Activated T-helper 17 cell treated with anti-CD3 and anti-CD28 coated beads, Interleukin-2, amount 50 U/mL, for 72 hours (primary cell): ENCODE measurements at places on chromosomes 12 and 14.

DNA sequence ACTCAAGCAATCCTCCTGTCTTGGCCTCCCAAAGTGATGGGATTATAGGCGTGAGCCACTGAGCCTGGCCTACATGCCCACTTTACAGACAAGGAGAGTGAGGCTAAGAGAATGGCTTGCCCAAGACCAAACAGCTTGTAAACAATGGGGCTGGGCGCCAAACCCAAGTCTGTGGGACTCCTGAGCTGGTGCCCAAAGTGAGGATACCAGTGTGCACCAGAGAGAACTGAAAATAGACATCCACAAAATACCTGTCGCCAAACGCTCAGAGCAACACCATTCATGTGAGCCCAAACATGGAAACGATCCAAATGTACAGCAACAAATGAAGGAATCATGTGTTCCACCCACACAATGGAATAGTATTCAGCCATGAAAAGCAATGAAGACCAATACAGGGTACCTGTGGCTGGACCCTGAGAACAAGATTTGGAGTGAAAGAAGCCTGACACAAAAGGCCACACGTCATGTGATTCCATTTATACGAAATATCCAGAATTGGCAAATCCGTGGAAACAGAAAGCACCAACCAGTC, 38.2 kb downstream of the CCNK start:
- ATAC-seq: no peak

DNA sequence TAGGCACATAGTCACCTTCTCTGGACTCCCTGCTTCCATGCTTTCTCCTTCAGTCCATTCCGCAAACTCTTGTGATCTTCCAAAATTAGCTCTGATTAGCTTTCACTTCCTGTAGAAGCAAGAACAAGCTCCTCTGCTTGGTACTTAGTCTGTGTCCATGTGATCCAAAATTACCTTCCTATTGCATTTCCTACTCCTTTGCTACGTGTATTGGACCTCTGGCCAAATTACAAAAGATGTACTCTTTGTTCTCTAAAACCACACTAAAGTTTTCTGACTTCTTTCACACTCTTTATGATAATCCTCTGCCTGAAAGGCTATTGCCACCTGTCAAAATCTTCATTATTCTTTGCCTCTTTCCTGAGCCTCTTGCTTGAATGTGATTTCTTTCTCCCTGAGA, 786 bp upstream of the TSFM start:
- ATAC-seq: no peak

DNA sequence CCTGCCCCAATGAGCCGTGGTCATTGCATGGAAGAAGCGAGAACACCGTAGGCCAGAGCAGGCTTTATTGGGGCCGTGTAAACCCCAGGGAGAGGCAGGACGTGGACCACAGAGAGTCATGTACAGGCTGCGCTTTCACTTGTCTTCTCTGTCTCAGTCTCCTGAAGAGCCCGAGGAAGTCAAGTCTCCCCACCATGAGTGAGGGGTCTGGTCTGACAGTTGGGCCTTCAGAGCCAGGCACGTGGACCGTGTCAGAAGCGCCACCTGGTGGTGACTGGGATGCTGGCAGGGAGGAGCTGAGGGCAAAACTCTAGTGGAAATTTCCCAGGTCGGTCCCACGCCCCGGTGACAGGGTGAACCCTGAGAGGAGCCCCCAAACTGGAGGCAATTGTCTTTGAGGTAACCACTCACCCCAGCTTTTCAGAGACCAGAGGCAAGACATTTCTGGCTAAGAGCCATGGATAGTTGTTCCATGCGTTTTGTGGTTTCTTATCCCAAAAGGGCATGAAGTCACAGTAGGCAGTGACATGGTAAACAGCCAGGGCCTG, 17.4 kb downstream of the RPS6KL1 start:
- peak; percentile 69 for ATAC-seq

- ATAC-seq: no peak
Measured at GRCh38 chr14:104446611-104447010, 133.0 kb upstream of the C14orf180 start.

- ATAC-seq: no peak
Measured at GRCh38 chr14:83171761-83172160, 1638.1 kb upstream of the SEL1L start.

GRCh38 chr14:86124328-86124727, 594.4 kb downstream of the FLRT2 start:
- ATAC-seq: peak; percentile 59

GRCh38 chr12:111368291-111368787, 556 bp downstream of the PHETA1 start:
- ATAC-seq: peak; percentile 19

- no peak for ATAC-seq
Measured at GRCh38 chr14:62098357-62098756, 336.1 kb downstream of the SNAPC1 start.

DNA sequence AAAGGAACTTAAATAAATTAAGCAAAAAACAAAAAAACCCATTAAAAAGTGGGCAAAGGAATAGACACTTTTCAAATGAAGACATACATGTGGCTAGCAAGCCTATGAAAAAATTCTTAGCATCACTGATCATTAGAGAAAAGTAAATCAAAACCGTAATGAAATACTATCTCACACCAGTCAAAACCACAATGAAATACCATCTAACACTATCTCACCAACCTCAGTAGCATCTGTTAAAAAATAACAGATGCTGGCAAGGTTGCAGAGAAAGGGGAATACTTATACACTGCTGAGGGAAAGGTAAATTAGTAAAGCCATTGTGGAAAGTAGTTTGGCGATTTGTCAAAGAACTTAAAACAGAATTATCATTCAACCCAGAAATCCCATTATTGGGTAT, 381.1 kb downstream of the FLRT2 start:
- no peak for ATAC-seq

GRCh38 chr14:76742966-76743365, 18.3 kb upstream of the VASH1 start:
- ATAC-seq: no peak

- no peak for ATAC-seq
Measured at GRCh38 chr12:19710811-19711793, 271.8 kb downstream of the AEBP2 start.

- ATAC-seq: no peak
Measured at GRCh38 chr14:28012629-28013415, 753.8 kb upstream of the FOXG1 start.

- ATAC-seq: no peak
Measured at GRCh38 chr12:73158341-73158740, 886.2 kb downstream of the TRHDE start.

DNA sequence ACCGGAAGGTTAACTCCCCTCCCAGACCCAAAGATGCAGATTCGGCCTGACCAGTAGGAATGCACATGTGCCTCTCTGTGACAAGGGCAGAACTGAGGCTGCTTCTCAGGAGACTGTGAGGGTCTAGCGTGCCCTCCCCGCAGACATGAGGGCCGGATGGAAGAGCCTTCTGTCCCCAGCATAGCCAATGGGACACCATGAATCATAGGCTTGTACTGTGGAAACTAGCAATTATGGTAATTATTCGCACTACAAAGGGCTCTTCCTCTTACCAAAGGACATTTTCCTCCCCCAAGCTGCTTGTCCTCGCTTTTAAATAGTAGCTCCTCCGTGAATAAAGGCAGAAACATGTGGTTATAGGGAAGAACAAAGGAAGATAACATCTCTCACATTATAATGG, 6.2 kb downstream of the COA8 start:
- ATAC-seq: no peak

- ATAC-seq: no peak
Measured at GRCh38 chr12:115956236-115956635, 321.3 kb downstream of the MED13L start.

- no peak for ATAC-seq
Measured at GRCh38 chr12:2027351-2027750, 23.1 kb upstream of the DCP1B start.

DNA sequence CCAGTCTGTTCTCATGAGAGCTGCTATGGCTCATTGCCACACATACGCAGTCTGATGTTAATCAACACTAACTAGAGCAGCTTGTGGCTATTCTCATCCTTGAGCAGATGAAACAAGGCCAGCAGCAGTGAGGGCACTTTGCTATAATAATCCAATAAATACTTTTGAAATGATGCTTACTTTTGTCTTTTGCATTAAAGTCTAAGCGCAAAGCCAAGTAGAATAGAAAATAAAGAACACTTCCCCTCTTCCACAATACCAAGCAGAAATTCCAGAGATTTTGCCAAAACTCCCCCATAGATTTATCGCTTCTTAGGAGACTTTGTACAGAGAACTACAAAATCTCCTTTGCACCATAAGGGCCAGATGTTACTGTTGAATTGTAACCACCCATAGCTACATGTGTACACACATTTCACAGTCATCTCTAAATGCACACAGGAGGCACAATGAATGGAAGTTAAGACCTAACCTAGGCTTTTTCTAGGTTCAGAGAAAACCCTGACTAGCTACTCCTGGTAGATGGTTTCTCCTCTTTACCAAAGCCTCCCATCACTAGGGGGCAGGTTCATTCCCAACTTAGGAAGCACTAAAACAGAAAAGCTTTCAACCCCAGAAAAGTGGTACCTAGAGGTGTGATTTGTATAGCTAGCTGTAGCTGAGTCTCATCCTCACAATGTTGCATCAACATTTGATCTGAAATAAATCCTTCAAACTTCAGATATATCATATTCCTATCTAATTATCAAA, 119.3 kb downstream of the HMGA2 start:
- no peak for ATAC-seq

- ATAC-seq: no peak
Measured at GRCh38 chr12:67002720-67003119, 266.4 kb upstream of the CAND1 start.

DNA sequence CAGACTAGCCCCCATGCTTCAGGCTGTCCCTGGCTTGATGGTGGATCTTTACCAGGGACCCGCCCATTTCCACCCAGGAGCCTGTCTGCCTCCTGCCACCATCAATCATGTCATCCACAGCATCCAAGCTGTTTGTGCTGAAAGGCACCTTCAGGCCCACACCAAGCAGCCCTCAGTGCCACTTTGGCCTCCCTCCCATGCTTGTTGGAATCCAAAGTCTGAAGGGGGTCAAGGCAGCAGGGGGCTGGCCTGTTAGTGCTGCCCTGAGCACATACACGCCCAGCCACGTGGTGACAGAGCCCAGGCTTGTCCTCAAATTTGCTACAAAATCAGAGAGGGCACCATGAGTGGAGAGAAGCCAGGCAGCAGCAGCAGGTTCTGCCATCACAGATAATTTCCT, 1146.8 kb downstream of the FSCB start:
- ATAC-seq: no peak

DNA sequence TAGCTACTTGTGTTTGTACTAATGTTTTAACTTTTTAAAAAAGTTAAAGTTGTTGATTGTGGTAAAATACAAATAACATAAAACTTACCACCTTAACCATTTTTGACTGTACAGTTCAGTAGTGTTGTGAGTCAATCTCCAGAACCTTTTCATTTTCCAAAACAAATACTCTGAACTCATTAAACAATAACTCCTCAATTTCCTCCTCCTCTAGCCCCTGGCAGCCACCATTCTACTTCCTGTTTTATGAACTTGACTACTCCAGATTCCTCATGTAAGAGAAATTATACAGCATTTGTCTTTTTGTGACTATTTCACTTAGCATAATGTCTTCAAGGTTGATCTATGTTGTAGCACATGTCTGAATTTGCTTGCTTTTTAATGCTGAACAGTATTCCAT, 299.1 kb upstream of the AMIGO2 start:
- ATAC-seq: peak; percentile 75

- ATAC-seq: peak; percentile 92
Measured at GRCh38 chr12:49750027-49750995, 9.0 kb downstream of the TMBIM6 start.

DNA sequence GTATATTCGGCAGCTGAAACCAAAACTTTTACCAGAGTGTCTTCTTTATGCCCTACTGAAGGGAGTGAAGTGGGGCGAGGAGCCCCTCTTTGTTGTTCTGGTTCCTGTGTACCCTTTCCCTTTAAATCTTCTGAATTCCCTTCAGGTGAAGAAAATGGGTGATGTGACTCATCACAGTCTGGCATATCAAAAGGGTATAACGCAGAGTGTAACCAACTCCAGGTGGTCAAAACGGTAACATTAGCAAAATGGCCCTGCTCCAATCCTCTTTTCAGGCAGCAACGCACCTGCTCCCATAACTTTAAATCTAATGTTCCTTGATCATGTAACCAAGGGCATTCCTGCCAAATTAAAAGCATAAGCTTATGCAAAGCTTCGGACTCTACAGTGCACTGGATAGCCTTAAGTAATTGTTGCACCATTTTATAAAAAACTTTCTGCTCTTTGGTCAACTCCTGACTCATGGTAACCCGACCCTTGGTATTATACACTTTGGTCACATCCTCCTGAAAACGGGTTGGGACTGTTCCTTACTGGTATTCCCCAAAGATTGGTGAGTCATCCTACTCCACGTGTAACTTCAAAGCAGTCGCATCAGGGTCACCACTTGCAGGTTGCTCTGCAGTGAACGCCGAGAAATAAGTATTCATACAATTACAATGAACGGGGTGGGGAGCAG, 83.1 kb downstream of the KCNMB4 start:
- no peak for ATAC-seq

DNA sequence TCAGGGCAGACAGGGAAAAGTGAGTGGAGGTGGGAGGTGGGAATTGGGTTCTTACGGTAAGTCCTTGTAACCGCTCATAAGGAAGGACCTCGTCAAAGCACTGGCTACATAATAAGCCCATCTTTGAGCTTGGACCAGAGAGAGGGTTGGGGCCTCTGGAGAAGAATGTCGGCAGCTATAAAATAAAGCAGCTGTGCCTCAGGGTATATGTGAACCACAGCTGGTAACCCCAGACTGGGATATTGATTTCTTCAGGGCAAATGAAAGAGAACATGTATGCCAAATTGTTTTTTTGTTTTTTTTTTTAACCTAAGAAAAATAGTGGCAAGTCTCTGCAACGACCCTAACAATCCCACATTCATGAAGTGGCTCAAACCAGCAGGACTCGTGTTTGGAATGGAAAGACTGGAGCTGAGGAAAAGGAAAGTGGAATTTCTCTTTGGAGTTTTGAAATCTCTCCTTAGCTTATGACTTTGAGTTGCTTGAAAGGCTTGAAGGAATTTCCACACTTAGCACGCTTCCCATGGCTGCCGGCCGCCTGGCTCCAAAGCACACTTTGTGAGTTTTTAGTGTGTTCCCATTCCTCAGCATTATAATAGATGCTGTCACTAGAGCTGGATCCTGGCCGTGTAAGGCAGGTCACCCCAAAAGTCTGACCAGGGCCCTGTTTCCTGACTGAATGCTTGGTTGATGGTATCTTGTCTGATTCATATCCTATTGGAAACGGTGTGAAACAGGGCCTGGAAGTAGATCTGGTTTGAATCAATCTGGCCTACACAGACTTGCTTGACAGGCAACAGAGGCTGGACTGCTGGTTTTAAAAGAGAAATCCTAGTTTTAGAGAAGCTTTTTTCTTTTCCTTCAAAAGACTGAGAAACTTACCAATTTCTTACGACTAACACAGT, 244.7 kb downstream of the MSRB3 start:
- ATAC-seq: no peak
